ENCODE measurements at places on chromosomes 1 and 21. TPM values are rescaled to one million over a fixed set of nuclear protein-coding genes. Genes with fewer than 3 reads are reported as not detected.

DNA sequence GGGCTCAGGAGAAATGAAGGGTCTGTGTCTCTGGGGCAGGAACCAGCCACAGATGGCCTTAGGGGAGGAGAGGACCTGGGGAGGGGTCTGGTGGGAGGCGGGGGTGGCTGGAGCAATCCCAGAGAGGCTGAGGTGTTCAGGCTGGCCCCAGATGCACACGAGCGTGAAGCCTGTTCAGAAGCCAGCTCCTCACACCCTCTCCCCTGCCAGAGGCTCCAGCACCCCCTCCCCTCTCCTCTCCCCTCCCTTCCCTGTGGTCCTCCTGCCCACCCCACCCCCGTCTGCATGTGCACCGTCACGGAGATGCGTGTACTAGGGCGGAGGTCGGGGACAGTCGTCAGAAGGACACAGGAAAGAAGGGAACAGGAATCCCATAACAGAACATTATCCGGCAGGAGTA lies 115.0 kb upstream of the COL6A1 start:
- DNase-seq: no peak

Gene CLCA2
- total RNA-seq: 0.26 TPM

Gene BMP8B
- 0.58 TPM for total RNA-seq

Gene CD1B
- not detected for total RNA-seq

DNA sequence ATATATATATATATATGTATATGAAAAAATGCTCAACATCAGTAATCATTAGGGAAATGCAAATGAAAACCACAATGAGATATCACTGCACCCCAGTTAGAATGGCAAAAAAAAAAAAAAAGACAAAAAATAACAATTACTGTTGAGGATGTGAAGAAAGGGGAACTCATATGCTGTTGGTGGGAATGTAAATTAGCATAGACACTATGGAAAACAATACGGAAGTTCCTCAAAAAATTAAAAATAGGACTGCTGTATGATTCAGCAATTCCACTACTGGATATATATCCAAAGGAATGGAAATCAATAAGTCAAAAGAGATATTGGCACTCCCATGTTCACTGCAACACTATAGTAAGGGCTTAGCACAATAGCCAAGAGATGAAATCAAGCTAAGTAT lies 41.5 kb upstream of the CTBS start:
- DNase-seq: no peak

Gene ZBTB8A
- total RNA-seq: 5.7 TPM

- DNase-seq: no peak
These were observed 21.0 kb upstream of the CLSTN1 start for GRCh38 chr1:9844756-9845155.

DNA sequence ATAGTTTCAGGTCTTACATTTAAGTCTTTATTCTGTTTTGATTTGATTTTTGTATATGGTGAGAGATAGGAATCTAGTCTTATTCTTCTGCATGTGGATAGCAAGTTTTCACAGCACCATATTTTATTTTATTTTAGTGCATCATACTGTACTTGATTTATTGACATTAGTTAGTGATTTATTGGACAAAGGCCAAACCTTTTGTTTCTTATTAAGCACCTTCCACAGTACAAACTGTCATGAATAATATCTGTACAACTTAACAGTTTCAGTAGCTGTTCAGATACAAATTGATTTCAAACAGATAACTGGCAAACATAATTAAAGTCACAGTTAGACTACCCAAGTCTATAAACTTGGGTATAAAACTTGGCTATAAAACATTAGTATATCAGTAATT lies 15.8 kb downstream of the CD1D start:
- DNase-seq: no peak

GRCh38 chr1:100928128-100928527 lies 32.2 kb downstream of the SLC30A7 start:
- no peak for DNase-seq

DNA sequence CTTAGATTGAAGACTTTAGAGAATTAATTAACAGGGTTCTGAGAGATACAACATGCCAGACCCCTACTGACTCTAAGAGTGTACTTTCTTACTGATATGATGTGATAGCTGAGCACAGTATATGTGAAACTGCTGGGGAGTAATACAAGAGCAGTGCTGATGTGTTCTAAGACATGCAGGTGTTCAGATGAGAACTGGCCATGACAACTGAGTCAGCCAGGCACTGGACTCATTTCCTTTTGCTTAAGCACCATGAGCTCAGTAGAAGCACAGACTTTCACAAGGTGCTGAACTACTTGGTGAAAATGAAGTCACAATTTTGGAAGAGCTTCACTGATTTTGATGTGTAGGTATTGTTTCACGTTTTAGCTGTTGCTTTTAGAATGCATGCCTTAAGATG lies 15.9 kb upstream of the POGZ start:
- DNase-seq: no peak

Gene WNT9A
- total RNA-seq: 3.5 TPM
